ENCODE measurements at places on chromosomes 6 and 20.

- no peak for DNase-seq
Observed at GRCh38 chr20:58216334-58216733, 12.1 kb downstream of the ANKRD60 start.

DNA sequence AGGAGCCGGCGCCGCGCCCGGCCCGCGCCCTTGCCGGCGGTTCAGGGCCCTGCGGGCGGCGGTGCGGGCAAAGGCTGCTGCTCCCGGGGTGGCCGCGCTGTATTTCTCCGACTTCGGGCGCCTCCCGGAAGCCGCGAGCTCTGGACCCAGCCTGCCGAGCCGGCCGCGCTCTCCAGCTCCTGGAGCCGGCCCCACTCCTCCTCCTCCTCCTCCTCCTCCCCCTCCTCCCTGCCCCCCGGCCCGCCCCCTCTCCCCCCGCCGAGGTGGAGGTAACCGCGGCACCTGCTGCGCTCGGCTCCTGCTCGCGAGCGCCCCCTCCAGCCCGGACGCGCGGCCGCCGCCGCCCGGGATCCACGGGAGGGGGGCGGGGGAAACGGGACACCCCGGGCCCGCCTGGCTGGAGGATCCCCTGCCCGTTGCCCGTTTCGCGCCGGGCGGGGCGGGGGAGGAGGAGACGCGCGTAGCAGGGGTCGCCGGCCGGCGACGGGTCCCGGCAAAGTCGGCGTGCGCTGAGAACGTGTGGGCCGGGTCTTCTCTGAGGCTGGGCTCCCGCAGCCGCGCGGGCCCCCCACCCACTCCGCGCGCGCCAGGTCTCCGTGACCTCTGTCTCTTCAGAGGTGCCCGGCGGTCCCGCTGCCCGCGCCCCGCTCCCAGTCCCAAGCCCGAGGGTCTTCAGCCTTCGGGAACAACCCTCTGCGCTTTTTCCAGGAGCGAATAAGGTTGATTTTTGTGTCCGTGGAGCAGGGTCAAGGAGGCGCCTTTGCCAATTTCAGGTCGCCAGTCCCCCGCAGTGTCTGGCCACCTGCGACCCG lies at the start of gene SLC22A23:
Gene SLC22A23, minus strand, starts transcription at position 153 of the 812 bp plus-strand sequence. CDS start 491 bp downstream, outside the sequence.
- peak; percentile 73 for DNase-seq

- DNase-seq: peak; percentile 56
Observed at GRCh38 chr6:96499781-96500180, 21.8 kb upstream of the UFL1 start.

GRCh38 chr6:41049521-41049920 lies 3.5 kb upstream of the APOBEC2 start:
- DNase-seq: no peak

DNA sequence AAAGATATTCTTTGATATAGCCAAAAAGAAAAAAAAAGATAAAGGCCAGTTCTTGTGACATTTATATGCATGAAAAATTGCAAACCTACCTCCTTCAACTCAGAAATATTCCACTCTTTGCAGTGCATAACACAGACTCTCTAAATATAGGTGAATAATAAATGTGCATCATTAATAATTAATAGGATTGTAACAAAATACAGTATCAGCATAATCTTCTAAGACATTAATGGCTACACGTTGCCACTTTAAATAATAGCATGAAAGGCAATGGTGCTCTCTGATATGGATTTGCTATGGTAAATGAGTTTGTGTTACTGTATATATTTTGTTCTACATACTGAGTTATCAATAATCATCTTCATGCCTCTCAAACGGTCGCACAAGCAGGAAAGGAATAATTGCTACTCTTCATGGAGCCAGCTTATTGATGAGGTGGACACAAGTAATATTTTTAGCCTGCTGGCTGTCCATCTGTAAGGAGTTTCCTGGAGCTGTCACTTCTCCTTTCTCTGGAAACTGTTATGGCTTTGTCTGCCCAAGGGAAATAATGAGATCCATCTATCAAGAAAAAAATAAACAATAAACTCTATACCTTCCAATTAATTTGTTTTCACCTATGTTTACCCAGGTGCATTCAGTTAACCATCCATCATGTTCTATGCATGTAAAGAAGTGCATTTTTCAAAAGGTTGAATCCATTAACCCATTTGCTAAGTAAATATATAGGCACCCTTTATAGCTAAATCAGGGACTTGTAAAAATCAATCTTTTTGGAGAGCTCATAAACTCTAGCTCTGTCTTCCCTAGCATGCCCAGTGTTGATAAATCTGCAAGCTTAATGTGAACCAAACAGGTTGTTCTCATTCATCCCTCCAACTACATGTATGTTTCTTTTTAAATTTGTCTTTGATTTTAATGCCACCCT lies 253.0 kb downstream of the NKAIN2 start:
- no peak for DNase-seq

DNA sequence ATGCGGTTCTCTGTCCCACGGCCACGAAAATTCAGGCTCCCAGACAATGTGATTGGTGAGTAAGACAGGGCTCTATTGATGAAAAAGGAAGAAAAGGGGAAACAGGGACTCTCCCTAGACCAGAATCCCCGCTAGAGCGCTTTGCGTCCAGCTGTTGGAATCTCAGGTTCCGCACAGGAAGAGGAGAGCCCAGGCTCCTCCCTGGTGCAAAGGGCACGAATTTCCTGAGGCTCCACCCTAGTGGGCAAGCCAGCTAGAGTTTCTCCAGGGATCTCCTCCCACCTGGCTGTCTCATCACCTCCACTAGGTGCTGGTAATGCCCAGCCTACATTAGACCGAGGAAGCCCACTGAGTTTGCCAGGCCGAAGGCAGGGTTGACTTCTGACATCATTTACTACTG lies 135.9 kb upstream of the SOX4 start:
- DNase-seq: no peak

DNA sequence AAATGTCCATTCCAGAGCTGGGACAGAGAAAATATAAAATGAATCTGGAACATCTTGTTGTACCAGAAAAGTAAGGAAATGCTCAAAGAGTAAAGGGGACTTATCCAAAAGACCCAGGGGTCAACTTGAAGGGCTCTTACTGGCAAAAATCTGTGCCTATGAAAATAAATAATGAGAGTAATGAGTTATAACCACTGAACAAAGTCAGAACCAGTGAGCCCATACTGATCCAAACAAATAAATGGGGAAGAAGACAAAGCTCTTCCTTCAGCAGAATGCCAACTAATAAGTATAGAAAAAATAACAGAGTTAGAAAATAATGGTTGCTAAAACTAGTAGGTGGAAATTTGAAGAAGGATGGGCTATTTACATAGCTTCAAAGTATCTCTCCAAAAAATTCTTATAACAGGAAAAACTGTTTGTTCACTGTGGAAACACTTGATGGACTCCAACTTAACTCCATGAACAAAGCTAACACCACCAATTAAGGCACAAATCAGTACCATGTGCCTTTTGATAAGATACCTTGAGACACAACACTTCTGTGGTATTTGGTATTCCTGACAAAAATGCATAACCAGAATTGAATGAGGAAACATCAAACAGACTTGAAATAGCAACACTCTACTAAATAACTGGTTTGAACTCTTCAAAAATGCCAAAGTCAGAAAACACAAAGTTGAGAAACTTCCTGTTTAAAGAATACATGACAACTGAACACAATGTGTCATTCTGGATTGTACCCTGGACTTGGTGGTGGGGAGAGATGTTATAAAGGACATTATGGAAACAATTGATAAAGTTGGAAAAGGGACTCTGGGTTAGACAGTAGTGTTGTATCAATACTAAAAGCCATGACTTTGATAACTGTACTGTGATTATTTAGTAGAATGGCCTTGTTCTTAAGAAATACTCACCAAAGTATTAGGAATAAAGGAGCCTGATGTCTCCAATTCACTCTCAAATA lies 197.5 kb downstream of the ISM1 start:
- no peak for DNase-seq
